ENCODE measurements at places on chromosomes 3 and 15.

- DNase-seq: no peak
These were observed 10.4 kb upstream of the SEMA4B start for GRCh38 chr15:90190606-90191343.

DNA sequence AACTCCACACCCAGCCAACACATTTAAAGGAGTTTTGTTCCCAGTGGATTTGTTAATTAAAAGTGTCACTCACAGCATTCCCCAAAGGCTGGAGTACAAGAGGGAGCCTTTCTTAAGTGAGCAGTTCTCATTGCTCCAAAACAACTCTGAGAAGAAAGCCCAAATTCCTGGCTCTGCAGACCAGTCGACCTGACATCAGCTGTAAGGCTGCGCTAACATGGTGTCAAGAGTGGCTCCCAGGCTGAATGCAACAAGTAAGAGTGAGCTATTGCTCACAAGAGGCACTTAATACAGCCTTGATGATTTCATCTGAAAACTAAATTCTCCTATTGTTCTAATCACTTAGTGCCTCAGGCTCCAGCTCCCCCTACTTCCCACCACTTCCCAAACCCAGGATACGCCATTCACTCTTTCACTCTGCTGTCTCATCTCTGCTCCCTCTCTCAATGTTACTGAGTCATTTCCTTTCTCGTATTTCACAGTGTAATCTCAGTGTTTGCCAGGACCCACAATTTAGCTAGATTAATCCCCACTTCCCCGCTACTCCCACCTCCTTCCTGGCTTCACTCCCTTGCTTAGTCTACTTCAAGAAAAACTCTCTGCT lies 81.8 kb downstream of the WWTR1 start:
- DNase-seq: no peak

DNA sequence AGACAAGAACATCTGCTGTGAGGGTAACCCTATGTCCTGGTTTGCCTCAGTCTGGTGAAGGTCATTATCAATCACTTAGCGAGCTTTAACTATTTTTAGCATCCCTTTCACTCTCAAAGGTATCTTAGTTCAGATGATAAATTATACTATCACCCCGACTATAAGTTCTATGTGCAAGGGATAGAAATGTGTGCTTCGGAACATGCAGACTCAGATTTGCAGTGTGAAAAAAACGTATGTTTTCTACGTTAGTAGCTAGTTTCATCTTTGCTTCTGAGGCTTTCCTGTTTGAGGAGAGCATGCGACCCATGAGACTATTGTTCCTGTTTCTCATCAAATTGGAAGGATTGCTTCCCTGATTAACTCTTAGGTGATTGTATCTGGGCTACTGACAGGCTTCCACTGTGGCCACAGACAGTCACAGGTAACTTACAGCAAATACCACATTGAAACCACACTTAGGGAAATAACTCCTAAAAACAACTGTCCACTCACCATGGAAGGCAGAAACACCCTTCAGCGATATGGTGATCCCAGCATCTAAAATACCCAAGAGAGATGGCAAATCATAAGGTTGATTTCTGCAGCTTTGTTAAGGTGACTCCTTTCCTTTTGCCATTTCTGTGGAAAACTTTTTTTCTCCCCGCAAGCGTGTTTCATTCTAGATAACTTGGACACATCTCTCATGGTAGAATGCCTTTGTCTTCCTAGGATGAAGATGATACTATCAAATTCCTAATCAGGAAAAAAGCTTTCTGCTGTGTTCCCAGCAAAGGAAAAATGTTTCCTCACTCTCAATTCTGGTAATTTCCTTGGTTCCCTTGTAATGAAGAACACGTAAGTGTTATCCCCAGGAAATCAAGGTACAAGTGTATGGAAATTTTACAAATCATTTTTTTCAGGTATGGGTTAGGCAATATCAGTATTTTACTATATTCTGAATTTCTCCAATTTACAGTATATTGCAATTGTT lies 5.2 kb downstream of the GCSAM start:
- no peak for DNase-seq

- no peak for DNase-seq
These were observed 31.4 kb upstream of the MGLL start for GRCh38 chr3:127853681-127854080.

- no peak for DNase-seq
These were observed 136.0 kb downstream of the MECOM start for GRCh38 chr3:169527507-169527906.

DNA sequence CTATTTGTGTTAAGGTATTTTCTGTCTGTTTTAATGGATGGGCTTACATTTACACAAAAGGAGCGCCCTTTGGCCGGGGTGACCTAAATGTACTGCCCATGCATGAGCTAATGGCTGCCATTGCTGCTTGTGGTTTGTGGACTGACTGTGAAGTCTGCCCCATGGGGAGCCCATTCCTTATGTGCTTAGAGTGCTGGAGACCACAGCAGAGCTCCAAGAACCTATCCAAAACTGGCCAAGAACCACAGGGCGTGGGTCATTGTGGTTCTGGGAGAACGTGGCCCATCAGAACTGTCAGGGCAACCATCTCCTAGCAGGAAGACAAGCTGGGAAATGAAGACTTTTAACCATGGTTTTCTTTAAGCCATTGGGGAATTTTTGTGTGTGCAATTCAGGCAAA lies 105.3 kb downstream of the CHDH start:
- DNase-seq: no peak

- DNase-seq: no peak
These were observed 17.9 kb upstream of the CDCP1 start for GRCh38 chr3:45164056-45164455.

DNA sequence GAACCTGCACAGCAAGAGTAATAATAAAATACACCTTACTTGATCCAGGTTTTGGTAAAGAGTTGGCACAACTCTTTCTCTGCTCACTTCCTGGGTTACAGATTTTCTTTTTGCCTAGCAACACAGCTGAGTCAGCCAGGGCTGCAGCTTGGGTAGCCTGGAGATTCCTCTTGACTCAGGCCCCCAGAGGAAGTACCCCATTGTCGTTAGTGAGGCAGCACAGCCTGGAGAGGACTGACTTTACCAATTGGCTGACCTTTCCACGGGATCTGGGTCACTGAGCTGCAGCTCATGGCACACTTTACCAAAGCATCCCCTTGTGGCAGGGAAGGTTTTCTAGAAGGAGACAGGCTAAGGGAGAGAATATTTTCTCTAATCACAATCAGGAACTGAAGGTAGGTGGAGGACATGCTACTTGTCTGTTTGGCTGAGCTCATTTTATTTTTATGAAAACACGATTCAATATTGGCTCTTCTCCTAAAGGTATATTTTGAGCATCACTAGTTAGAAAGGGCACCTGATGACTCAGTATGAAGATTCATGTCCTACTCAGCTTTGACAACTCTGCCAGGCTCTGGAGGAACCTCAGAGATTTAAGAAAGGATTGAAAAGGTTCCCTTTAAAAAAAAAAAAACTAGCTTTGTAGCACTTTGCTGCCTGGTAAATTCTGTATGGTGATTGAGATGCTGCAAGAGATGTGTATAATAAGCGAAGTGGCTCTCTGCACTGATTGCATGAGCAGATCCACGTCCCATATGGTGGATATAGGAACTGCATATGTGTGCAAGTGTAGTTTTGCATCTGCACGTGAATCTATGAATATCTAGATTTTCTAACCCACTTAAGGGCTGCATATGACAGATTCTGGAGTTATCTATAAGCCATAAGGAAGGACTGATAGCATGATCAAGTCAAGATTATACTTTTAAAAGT lies 124.8 kb downstream of the CHDH start:
- no peak for DNase-seq

- peak; percentile 6 for DNase-seq
These were observed 120.7 kb downstream of the NSUN3 start for GRCh38 chr3:94183551-94183950.

DNA sequence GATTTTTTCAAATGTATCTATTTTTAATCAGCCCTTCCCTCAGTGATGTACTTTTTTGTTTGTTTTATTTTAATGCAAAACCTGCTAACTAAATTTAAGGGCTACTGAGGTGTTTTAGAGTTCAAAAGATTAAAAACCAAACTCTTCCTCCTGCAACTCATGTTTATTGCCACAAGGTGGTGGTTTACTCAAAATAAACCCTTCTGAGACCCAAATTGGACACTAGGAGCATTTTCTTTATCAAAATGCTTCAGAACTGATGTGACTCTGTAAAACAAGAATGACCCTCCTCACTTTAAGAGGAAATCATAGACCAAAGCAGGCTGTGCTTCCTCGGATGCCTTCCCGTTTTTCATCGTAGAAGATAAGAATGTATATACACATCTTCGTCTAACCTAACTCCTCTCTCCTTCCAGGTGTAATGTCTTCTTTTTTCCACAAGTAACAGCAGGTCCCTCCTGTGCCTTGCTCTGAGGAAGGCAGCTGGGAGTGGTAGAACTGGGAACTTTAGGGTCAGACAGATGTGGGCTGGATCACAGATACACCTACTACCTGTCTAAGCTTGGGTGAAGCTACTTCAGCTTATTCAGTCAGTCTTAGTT lies 2.9 kb upstream of the NME9 start:
- DNase-seq: peak; percentile 64

DNA sequence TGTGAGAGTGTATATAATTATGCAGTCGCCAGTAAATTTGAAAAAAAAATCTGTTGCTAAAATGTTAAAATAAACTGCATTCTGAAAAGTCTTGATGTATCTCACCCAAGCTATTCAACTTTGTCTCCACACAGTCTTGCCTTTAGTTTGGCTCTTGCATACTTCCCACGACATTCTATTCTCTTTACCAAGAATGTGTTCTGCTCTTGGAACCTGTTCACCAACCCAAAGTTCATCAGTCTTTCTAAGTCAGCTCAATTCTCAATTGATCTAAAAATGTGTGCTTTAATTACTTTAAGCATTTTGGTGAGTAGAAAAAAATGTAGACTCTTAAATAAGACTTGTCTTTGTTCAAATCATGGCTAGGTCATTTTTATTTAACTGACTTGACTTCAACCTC lies 657.7 kb upstream of the TBL1XR1 start:
- no peak for DNase-seq

GRCh38 chr3:64311424-64312061 lies 86.3 kb upstream of the PRICKLE2 start:
- no peak for DNase-seq

DNA sequence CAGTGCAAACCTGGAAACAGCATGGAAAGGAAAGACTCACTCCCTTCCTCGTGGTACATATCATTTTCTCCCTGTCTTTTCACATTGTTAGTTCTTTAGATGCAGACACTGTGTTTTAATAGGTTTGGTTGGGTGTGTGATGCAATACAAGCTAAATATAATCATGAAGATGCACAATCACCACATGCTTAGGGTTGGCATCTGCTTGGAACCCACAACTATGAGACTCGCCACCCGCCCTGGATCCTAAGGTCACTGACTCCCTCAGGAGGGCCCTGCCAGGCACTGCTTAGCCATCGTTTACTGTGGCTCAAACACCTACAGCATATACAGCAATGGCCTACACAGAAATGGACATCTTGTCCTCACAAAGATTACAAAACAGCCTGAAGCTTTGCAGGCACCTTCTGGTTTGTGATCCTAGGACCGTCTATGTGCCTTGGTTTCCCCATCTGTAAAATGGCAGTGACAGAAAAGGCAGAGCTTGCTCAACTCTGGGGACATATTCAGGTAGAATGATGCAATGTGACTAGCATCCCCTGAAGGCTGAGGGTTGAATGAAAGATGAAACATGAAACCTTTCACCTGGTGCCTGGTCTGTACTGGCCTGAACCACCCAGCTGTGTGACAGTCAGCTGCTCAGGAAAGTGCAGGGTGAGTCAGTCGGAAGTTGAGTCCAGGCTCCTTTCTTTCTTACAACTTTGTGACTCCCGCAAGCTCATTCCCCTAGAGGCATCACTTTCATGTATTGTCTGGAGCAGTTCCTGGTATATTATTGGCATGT lies 123.6 kb upstream of the PFN2 start:
- peak; percentile 93 for DNase-seq

DNA sequence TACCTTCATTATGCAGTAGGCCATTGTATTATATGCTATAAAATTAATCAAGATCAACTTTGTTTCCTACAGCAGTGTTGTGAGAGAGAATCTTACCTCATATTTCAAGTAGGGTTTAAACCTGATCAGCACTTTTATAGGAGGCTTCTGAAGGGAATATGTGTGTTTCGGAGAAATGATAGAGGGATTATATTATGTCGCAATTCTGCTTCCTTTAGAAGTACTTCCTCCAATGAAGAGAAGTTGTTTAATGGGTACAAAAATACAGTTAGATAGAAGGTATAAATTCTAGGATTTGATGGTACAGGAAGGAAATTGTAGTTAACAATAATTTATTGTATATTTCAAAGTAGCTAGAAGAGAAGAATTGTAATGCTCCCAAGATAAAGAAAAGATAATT lies 54.9 kb downstream of the NSUN3 start:
- DNase-seq: no peak

DNA sequence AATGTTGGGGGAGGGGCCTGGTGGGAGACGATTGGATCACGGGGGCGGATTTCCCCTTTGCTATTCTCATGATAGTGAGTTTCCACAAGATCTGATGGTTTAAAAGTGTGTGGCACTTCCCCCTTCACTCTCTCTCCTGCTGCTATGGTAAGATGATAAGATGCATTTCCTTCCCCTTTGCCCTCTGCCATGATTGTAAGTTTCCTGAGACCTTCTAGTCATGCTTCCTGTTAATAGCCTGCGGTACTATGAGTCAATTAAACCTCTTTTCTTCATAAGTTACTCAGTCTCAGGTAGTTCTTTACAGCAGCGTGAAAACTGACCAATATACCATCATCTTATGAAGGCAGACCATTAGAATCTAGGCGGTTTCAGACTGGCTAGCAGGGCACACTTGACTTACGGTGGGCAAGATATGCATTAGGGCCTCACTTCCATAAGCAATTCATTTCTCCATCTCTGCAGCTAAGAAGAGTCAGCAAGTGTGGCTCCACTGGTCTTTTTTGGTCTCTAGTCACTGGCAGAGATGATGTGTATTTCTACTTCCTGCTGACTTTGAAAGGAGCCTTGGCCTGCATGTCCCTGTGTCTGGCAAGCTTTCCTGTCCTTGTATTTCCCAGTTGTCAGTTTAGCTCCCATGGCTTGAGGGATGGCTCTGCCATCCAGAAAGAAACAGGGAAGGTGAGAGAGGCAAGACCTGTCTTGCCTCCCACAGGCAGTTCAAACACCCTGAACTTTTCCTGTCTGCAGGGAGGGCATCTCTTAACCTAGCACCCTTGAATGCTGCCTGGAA lies 109.0 kb upstream of the ADAMTS9 start:
- no peak for DNase-seq

GRCh38 chr3:71875461-71875947 lies 90.6 kb upstream of the PROK2 start:
- DNase-seq: peak; percentile 46

DNA sequence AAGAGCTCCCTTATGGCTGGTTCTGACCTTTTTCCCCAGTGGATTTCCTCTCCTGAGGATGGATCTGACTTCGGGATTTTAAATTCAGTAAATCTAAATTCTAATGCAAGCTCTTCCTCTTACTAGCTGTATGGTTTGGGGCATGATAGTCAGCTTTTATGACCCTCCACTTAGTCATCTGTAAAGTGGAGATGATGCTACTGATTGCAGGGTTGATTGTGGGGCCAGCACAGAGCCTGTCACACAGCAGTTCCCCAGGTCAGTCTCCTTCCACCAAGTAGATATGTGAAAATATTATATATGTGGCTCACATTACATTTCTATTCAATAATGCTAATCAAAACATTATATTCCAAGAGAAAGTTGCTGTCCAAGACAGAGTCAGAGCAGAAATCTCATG lies 141.3 kb upstream of the UBE2E1 start:
- no peak for DNase-seq

Measured in NCI-H146 (cell line).